ENCODE measurements at places on chromosomes 4 and X.
A peak's percentile ranks its signal among the peaks of the same experiment; 100 is the strongest.

- DNase-seq = no peak
These were observed 6.0 kb downstream of the AP1S2 start for GRCh38 chrX:15848576-15848975.

GRCh38 chr4:60039908-60040307 lies 1160.2 kb upstream of the ADGRL3 start:
- DNase-seq = no peak

DNA sequence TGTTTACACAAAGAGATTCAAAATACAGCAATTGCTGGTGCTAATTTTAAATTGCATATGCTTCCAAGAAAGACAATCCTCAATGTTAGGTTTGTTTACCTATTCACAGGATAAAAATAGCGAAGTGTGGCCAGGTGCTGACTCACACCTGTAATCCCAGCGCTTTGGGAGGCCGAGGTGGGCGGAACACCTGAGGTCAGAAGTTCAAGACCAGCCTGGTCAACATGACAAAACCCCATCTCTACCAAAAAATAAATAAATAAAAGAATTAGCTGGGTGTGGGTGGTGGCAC lies 77.7 kb downstream of the OPHN1 start:
- peak; percentile 4 for DNase-seq

GRCh38 chr4:24820541-24820940 lies 25.2 kb downstream of the SOD3 start:
- no peak for DNase-seq

DNA sequence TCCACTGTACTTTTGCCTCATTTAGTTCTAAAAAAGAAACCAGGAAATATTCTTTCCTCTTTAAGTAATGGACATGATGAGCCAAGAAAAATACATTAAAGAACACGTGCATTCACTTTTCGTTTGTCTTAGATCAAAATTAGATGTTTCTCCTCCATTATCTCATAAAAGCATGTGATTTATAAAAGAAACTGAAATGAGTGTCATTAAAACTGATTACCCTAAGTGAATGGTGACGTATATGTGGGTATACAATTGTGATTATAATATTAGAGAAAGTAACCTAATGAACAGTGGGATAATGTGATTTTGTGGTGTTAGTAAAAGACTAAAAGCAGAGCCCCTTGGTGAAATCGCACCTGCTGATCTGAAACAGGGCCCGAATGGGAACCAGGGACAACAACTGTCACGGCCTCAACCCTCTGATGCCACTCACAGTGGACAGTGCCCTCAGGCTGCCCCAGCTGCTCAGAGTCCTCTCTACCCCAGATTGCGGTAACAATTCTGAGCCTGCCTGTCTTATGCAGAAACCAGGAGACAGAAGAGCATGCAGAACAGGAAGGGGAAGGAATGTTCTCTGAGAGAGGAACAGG lies 25.7 kb upstream of the HS6ST2 start:
- DNase-seq = no peak

GRCh38 chr4:5259471-5259870 lies 208.2 kb downstream of the STK32B start:
- DNase-seq = no peak

- no peak for DNase-seq
These were observed 8.1 kb upstream of the RPGR start for GRCh38 chrX:38335382-38335781.

DNA sequence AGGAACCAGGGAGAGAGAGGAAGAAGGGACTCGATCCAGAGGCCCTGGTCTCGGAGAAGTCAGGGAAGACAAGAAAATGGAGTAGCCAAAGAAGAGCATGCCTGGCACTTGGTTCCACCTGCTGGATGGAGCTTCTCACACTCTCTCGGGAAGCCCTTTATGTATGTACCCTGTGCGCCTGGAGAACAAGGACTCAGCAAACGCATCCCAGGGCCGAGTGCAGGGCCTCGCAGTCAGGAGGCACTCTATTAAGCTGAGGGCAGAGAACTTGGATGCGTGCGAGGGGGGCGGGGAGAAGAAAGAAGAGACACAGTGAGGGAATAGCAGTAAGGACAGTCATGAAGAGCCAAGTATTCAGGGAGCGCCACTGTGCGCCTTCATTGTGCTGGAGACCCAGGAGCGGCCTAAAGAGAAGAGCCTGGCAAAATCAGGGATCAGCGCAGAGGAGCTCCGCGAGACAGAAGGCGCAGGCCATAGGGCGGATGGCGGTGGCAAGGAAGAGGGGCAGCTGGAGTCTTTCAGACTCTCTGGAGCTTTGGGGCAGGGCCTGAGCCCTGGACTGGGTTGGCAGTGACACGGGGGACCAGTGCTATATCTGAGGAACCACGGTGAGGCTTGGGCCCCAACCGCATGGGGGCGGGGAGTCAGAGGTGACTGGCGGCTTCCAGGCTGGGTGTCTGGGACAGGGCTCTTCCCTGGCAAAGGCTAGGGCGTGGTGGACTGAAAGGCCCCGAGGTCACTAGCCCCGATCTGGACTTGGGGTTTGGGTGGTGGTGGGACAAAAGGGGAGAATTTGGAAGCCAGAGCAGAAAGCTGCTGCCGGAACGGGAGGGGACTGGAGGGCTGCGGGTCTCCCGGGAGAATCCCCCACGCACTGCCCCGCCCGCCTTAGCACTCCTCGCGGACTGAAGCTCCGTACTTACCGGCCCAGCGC lies 1.9 kb upstream of the SEPTIN6 start:
- DNase-seq = peak; percentile 26

- no peak for DNase-seq
These were observed 10.9 kb upstream of the SYTL5 start for GRCh38 chrX:37995428-37995827.

DNA sequence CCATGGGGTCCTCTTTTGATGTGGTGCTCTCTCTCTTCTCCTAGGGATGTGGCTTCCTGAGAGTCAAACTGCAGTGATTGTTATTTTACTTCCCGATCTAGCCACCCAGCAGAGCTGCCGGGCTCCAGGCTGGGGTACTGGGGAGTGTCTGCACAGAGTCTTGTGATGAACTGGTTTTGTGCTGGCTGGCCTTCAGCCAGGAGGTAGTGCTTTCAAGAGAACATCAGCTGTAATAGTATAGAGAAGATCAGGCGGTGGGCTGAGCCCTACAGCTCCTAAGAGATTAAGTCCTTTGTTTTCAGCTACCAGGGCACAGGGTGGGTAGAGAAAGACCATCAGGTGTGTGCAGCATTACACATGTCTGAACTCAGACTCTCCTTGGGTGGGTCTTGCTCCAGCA lies 59.0 kb upstream of the AGTR2 start:
- no peak for DNase-seq

GRCh38 chr4:105509714-105510113 lies 35.9 kb upstream of the PPA2 start:
- no peak for DNase-seq

DNA sequence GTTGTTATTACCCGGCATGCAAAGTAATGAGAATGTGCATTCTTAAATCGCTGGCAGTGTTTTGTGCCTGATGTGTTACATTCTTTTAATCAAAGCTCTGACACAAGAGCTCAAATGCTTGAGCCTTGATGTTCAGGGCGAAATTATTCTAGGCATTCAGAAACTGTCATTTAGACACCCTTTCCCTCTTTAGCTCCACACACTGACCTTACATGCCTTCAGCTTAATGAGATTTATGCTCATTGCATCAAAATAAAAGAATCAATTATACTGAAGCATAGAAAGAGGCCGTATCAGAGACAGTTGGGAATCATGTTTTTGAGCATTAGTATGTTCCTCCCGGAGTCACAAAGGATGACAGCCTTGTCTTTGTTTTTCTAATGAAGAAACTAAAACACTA lies 56.7 kb downstream of the FAM114A1 start:
- DNase-seq = no peak

DNA sequence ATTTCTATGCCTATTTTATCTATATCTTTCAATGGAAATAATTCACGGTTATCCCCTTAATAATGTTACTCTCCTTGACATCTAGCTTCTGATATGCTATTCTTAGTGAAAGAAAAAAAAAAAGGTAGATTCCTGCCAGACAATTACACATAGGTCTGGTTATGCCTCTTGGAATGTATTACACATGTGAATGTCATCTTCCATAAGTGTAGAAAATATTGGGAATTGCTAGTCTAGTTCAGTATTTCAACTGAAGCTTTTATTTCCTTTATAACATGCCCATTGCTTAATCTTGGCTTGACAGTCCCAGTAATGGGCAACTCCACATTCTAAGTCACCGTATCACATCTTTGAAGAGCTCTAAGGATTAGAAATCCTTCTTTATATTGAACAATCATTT lies 25.4 kb upstream of the PPP1R2C start:
- no peak for DNase-seq
